ENCODE measurements at places on chromosomes 7 and 10. TPM values are rescaled to one million over a fixed set of nuclear protein-coding genes. Genes with fewer than 3 reads are reported as not detected.

Gene NMT2
- total RNA-seq: 27.5 TPM

Gene NRG3
- not detected for total RNA-seq

Gene CALN1
- total RNA-seq: not detected

Gene DAGLB
- total RNA-seq: 27.0 TPM

Gene CD36
- total RNA-seq: not detected

Gene TFEC
- 0.10 TPM for total RNA-seq

Gene AKR1D1
- not detected for total RNA-seq

Gene CRYGN
- total RNA-seq: not detected

Gene LBX1
- not detected for total RNA-seq

Gene CHAT
- total RNA-seq: not detected
